CD8-positive, alpha-beta T cell (primary cell): ENCODE measurements at places on chromosomes 7 and 10.

GRCh38 chr7:92831716-92832533 is 4.4 kb downstream of the CDK6 start:
- no peak for DNase-seq

DNA sequence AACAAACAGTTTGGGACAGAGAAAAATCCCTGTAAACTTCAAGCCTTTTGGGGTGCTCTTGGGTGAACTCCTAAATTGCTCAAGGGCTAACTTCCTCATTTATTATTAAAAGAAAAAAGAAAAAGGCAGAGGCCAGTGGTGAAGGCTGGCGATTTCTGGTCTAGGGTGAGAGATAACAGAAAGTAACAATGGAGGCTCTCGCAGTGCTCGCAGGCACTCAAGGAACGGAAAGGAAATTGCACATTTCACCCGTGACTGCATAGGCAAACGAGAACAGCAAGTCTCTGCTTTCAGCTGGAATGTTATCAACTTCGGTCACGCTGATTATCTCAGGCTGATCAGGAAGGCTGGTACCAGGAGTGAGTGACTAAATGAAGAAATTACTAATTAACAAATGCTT is 70.7 kb downstream of the PRKAG2 start:
- no peak for DNase-seq

DNA sequence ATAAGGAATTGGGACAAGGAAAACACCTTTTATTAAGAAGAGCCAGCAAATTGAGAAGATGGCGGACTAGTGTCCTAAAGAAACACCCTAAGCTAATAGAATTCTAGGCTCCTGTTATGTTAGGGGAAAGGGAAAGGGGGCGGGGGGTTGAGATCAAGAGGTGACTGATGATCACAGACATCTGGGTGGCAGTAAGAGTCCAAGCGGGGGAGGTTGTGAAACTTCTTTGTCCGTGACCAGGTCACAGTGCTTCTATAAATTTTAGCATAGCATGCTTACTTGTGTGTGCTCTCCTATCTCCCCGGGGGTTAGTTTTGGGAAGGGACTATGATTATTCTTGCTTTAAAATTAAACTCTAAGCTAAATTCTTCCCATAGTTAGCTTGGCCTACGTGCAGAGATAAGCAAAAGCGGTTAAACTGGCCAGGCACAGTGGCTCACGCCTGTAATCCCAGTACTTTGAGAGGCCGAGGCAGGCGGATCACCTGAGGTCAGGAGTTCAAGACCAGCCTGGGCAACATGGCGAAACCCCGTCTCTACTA is 262.1 kb downstream of the SKIDA1 start:
- DNase-seq: no peak

GRCh38 chr7:92674379-92674778 is 84.2 kb upstream of the FAM133B start:
- DNase-seq: no peak

DNA sequence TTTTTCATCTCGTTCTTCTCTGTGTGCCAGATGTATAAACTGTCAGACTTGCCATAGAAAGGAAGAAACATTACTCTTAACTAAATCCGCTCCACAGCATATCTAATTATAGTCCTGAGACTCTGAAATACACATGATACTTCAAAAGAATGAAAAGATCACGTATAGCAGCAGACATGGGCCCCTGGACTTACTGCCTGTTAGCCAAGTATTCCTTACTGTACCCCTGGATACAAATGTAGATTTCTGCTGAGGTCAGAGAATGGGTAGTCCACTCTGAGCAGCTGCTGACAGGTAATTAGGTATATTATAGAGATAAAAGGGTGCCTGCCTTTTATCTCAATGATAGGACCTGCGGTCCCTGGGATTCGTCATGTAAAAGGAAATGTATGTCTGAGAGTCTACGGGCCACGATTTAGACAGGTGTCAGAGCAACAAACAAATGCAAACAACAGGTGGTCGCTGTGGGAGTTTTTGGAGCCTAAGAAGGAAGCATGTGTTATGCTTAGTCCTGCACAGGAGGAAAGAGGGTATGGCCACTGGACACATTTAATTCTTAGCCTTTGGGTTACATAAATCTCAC is 69.4 kb downstream of the VOPP1 start:
- no peak for DNase-seq

GRCh38 chr7:46091071-46091470 is 170.0 kb upstream of the IGFBP3 start:
- no peak for DNase-seq

- DNase-seq: no peak
These were observed 45.4 kb upstream of the GDF10 start for GRCh38 chr10:47254611-47255010.

DNA sequence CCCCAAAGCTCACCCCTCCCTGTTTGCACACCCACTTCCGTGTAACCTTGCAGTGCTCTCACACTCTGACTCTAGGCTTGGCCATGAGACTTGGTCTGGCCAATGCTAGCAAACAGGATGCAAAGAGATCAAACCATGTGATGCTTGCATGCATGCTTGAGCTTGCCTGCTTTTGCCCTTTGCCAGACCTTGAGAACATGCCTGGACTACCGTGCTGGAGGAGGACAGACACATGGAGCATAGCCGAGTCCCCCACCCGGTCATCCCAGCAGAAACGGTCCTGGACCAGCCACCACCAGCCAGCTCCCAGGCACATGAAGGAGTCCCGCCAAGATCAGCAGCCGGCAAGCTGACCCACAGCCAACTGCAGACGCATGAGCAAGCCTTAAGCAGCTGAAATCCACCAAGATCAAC is 23.4 kb downstream of the PYROXD2 start:
- peak; percentile 38 for DNase-seq

DNA sequence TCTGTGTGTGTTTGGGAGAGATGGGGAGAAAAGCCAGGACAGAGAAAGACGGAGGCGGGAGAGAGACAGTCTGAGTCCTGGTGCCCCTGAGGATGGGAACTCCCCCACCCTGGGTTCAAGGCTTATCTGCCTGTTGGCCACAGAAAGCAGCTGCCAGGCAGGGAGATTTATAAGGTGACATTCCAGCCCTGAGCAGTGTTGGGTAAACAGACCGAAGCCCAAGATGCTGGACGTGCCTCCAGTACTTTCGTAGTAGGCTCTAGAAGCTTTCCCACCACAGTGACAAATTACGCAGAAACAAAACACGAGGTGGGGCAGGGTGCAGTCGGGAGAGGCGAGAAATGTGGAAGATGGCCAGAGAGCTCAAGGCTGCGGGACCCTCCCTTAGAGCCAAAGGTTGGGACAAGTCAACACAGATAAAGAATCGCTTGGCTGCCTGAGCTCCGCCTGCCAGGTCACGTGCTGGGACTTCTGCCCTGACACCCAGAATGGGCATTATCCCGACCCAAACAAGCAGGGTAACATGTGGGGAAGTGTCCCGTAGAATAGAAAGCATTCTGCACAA is 41.1 kb downstream of the CCDC3 start:
- no peak for DNase-seq

- DNase-seq: no peak
These were observed 426.4 kb downstream of the TYW1 start for GRCh38 chr7:67423065-67423464.

GRCh38 chr10:60937022-60937421 is 7.0 kb downstream of the RHOBTB1 start:
- DNase-seq: no peak

- no peak for DNase-seq
These were observed 29.3 kb upstream of the ERCC6 start for GRCh38 chr10:49568235-49568634.

GRCh38 chr10:15758618-15759017 is 38.9 kb upstream of the ITGA8 start:
- no peak for DNase-seq

DNA sequence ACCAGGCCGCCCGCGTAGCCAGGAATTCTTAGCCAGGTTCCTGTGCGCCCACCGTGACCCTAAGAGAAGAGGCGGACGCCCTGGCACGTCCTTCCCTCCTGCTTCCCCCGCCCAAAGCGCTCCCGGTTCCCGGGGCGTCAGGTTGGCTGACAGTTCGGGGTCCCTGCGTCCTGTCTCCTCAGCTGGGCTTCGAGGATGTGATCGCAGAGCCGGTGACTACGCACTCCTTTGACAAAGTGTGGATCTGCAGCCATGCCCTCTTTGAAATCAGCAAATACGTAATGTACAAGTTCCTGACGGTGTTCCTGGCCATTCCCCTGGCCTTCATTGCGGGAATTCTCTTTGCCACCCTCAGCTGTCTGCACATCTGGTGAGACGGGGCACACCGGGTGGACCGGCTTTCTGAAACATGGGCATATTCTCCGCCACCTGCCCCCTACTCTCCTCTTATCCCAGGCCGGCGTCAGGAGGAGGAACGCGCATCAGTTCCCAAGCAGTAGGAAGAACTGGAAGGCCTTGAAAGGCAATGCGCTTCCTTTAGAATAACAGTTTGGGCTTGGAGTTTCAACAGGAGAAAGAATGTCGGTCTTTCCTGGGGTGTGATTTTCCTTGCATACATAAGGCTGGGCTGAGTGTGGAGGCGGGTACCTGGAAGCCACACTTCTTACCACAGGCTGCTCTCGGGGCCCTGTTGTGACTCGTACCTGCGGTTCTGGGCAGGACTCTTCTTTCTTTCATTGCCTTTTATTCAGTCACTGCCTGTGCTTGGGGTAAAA is 728 bp downstream of the CAV2 start:
- peak; percentile 16 for DNase-seq

- DNase-seq: no peak
These were observed 33.8 kb upstream of the TRIM8 start for GRCh38 chr10:102610441-102610887.

DNA sequence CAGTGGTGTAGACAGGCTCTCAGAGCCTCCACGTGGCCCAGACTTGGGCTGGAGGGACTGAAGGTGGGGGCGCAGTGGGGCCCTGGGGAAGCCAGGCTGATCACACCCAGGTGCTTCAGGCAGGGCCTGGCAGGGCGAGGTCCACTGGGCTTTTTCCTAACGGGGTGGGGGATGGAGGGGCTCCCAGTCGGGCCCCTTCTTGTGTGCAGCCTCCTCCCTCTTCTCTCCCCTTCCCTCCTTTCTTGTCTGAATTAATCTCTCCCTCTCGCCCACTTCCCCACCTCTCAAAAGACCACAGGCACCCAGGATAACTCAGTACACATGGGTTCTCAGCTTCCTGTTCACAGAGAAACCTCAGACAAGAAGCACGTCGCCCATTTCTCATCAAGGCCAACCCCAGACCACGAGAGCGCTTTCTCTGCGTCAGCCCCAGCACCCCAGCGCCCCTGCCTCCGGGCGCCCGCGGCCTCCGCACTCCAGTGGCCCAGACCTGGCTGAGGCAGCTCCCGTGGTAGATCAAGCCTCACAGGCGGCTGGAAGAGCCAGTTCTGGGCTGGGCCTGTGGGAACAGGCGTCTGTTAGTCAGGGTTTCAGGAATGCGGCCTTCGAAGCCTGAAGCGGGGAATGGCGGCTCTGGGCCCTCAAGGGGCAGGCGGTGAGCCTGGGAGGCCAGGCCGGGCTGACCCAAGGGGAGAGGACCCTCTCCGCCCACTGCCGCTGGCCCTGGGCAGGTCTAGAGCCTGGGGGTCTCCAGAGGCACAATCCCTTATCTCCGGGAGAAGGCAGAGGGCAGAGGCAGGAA is 50.6 kb downstream of the PWWP2B start:
- DNase-seq: peak; percentile 93

DNA sequence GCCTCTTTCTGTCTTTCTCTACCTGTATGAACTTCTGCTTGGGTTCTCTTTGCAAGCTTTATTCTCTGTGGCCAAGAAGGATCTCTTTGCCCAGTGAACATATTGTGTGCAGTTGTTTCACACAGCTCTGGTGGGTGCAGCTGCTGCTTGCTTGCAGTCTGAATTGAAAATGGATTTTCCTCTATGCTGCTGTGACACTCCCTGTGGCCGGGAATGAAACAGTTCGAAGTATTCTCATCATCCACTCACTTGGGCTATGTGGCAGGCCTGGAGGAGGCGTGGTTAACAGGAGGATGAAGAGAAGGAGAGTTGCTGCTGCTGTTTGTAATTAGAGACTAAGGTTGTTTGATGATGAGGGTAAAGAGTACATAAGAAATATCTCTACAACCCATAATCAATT is 28.4 kb upstream of the ITGA8 start:
- DNase-seq: no peak

- no peak for DNase-seq
These were observed 166.0 kb upstream of the ANK3 start for GRCh38 chr10:60555700-60556099.

DNA sequence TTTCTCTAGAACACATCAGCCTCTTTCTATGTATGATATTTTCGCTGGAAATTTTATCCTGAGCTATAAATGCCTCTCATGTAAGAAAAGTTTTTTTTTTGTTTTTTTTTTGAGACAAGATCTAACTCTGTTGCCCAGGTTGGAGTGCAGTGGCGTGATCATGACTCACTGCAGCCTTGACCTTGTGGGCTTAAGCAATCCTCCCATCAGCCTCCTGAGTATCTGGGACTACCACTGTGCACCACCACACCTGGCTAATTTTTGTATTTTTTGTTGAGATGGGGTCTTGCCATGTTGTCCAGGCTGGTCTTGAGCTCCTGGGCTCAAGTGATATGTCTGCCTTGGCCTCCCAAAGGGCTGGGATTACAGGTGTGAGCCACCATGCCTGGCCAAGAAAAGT is 80.4 kb downstream of the ADK start:
- DNase-seq: no peak

GRCh38 chr7:36651404-36651803 is 72.9 kb downstream of the AOAH start:
- DNase-seq: no peak
